ENCODE measurements at places on chromosomes 5 and 9. TPM values are rescaled to one million over a fixed set of nuclear protein-coding genes. Genes with fewer than 3 reads are reported as not detected.

The EQTN gene
- 0.21 TPM for polyA plus RNA-seq

The ZBTB26 gene
- 2.7 TPM for polyA plus RNA-seq

The NUTM2G gene
- 0.70 TPM for polyA plus RNA-seq

The GABRA1 gene
- polyA plus RNA-seq = 0.42 TPM

The CLTA gene
- 229 TPM for polyA plus RNA-seq

The PMPCA gene
- 61.3 TPM for polyA plus RNA-seq

The STKLD1 gene
- polyA plus RNA-seq = not detected

The NFIL3 gene
- 3.7 TPM for polyA plus RNA-seq
